T-helper 17 cell (primary cell): ENCODE measurements at places on chromosomes 12 and 14.
A peak's percentile ranks its signal among the peaks of the same experiment; 100 is the strongest.

- H3K27me3 ChIP-seq = no peaks in the 10 kb centered on the region
- H3K27ac ChIP-seq = peak overlapping the region; percentile 88
- H3K36me3 ChIP-seq = no peaks in the 10 kb centered on the region
- peaks cover 9% of the 10 kb centered on the region for H3K4me1 ChIP-seq
Measured at GRCh38 chr14:44896275-44897040, 65.3 kb downstream of the KLHL28 start.

DNA sequence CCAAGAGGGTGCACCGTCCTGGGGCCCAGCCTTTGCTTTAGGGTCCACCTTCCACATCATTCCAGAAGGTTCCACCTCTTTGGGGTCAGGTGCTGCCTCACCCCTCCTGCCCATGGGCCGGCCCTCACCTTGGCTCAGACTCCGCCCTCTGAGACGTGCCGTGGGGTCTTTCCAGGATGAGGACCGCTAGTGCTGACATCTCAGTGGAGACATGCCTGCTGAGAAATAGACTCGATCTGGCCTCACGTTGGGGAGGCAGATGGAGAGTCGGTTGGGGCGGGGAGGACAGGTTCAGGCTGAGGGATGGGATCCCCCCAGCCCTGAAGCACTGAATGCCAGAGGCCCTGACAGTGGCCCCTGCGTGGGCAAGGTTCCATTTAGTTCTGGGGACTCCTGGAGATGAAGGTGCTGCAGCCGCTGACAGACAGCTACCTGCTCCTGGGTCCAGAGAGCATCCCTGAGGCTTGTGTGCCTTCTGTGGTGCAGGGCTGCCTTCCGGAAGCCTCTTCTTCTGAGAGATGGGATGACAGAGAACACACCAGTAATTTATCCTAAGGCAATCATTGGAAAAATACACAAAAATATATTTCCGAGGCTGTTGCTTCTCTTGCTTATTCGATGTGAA, 185.3 kb downstream of the KIF26A start:
- no peak overlapping the region for H3K27ac ChIP-seq
- peaks cover 8% of the 10 kb centered on the region for H3K27me3 ChIP-seq
- no peak for DNase-seq
- H3K36me3 ChIP-seq = no peaks in the 10 kb centered on the region

DNA sequence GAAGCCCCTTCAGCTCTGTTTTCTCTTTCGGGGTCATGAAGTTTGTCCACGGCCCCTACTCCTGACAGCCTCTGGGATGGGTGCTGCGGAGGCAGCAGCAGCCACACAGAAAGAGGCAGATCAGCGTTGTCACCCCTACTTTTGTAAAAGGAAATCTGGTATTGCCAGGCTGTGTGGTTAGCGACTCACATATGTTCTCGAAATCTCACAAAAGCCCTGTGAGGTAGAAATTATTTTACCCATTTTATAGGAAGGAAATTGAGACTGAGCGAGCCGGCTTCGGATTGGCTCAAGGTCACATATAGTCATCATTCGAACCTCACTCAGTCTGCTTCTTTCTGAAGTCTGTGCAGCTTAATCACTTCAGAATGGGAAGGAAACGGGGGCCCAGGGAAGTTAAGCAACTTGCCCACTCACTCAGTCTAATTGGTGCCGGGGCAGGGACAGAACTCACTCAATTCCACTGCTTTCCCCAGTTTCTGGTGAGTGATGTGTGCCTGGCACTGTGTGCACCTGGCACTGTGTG, 1.1 kb upstream of the CKAP4 start:
- no peaks in the 10 kb centered on the region for H3K27me3 ChIP-seq
- no peak for DNase-seq
- H3K36me3 ChIP-seq = no peaks in the 10 kb centered on the region
- peak overlapping the region; percentile 93 for H3K27ac ChIP-seq
- peak overlapping the region; percentile 88 for H3K4me3 ChIP-seq
- H3K4me1 ChIP-seq = peaks cover 20% of the 10 kb centered on the region

GRCh38 chr14:59425322-59425935, 39.8 kb downstream of the GPR135 start:
- H3K36me3 ChIP-seq = peaks cover 14% of the 10 kb centered on the region
- DNase-seq = no peak
- peaks cover 31% of the 10 kb centered on the region for H3K27me3 ChIP-seq
- no peak overlapping the region for H3K4me3 ChIP-seq
- peaks cover 3% of the 10 kb centered on the region for H3K4me1 ChIP-seq
- no peak overlapping the region for H3K27ac ChIP-seq
